SW 1271 (cell line): ENCODE measurements at places on chromosomes 11 and 22.

DNA sequence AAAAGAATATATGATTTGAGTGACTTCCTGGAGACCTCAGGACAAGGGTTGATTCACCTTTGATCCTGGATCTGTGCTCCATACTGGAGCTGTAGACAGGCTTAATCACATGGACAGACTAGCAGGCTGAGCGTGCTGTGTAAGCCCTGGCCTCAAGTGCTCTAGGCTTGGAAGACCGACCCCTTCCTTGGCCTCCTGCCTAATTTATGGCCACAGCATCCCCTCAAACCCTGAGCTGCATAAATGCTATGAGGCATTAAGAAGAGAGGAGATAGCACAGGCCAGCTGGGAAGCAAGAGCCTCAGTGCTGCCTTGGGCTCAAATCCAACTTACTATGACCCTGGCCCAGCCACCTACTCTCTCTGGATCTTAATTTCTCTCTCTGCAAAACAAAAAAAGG lies 385.1 kb downstream of the BUD13 start:
- no peak for DNase-seq

GRCh38 chr11:2554338-2555207 lies 109.8 kb downstream of the KCNQ1 start:
- DNase-seq = no peak

DNA sequence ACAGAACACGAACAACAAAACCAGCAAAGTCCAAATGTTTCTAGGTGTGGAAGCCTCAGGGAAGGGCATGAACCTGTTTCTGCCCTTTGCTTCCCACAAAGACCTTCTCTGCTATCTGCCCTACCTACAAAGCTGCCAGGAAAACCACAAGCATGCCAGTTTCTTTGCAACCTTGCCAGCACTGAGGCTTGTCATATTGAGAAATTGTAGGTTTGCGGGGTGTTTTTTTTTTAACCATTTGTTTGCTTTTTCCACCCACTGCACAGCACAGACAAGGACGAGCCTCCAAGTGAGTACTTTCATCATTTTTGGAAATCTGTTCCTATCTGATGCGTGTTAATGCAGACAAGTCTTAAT lies 12.8 kb downstream of the PARVG start:
- DNase-seq = no peak

DNA sequence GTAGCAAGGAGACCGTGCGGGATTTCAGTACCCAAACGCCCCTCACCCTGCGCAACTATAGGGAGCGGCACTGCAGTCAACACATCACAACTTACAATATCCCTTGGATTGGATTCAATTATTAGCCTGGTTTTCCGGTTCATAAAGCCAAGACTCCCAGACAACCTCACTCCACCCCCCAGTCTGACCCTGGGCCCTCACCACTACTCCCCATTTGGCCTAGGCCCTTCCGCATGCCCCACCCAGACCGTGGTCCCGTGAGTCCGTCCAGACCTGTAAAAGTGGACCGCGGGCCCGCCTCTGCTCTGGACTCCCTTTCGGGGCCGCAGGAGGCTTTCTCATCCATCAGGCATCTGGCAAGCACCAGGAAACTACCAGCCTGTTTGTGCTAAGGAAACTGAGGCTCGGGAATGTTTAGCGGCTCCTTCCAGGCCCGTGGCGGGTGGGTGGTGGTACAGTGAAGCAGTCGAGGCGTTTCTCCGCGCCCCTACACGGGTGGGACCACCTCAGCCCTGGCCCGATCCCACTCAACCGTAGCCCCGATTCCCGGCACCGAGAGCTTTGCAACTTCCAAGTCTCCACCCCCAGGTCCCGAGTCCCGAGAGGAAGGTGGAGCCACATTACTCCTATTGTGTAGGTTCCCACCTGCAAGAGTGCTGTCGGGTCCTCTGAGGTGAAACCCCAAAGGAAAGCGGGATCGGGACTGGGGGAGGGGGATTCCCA lies 679 bp upstream of the DPP3 start:
- DNase-seq = peak; percentile 82

GRCh38 chr11:468493-468892 lies 18.4 kb downstream of the PTDSS2 start:
- DNase-seq = no peak

GRCh38 chr11:60871378-60872061 lies 4.2 kb downstream of the ZP1 start:
- no peak for DNase-seq

- no peak for DNase-seq
These were observed 48.4 kb upstream of the MICAL2 start for GRCh38 chr11:12061851-12062560.

- DNase-seq = no peak
These were observed 33.4 kb upstream of the GLYATL1 start for GRCh38 chr11:58905721-58906547.

- DNase-seq = no peak
These were observed 42.1 kb upstream of the ALX4 start for GRCh38 chr11:44351898-44352498.

DNA sequence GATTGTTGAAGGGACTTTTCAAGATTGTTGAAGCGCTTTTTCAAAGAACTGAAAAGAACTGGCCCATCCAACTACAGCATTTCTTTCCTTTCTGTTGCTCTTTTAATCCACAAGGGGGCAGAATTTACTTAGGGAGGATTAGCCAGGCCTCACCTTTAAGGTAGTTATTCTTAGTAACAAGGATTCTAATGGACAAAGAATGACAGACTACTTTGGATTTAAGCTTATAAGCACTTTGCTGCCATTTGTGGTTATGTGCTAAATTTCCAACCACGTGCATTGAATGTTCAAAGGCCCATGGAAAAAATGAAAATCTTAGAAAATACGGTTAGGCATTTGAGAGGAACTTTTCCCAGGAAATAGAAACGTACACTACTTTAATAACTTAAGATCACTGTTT lies 49.5 kb upstream of the HSPA8 start:
- peak; percentile 55 for DNase-seq

DNA sequence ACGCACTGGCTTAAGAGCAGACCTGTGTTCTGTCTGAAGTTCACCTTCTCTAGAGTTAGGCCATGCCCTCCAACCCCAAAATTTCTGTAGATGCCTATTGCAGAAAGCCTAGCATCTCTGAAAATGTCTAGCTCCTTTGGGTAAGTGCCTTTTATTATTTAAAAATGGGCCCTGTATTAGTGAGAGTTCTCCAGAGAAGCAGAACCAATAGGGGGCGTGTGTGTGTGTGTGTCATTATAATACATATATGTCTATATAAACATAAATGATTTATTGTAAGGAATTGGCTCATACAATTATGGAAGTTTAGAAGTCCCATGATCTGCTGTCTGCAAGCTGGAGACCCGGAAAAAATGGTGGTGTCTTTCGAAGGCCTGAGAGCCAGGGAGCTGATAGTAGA lies 144.7 kb downstream of the TTC17 start:
- no peak for DNase-seq

DNA sequence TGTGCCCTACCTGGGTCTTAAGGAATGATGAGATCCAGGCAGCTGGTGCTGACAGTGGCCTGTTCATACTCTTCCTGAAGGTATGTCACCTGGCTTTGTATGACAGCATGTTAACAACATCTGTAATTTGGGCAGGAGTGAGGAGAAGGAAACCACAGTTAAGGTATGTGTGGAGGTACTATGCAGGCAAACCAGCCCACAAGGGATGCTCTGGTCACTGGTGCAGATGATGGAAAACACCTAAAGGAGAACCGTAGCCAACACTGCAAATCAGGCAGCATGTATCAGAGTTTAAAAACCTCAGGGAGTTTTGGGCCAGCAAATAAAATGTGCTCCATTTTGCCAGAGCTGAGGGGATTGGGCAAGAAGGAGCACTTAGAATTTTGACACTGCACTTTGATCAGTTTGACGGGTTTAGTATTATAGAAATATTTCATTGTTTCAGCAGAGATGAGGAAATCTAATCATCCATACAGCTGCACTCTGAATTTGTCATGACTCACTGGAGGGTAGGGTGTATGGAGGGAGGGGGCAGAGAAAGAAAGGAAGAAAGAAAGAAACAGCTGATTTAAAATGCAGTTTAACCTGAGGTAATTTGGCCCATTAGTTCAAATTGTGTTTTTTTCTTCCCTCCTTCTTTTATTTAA lies 260.9 kb downstream of the KIRREL3 start:
- no peak for DNase-seq

- no peak for DNase-seq
These were observed 65.3 kb upstream of the TENM4 start for GRCh38 chr11:79506124-79506523.

- no peak for DNase-seq
These were observed 9.2 kb upstream of the RAB1B start for GRCh38 chr11:66259225-66259624.

GRCh38 chr11:122797651-122798050 lies 40.6 kb upstream of the CRTAM start:
- no peak for DNase-seq

- no peak for DNase-seq
These were observed 364.6 kb downstream of the AASDHPPT start for GRCh38 chr11:106442032-106442431.

DNA sequence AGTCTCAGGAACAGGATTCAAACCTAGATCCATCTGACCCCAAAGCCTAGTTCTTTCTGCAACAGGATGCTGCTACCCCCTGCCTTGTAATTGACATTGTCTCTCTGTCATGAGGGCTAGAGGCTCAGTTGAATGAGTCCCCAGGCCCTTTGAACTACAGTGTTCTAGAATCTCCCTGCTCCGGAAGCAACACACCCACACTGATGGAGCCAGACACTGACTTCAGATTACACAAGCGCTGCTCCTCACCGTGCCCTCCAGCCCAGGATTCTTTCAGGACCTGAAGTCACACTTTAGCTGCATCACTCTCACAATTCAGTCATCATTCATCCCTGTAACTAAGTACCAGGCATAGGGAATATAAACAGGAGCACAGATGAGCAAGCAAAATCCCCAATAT lies 69.6 kb downstream of the RAB30 start:
- DNase-seq = no peak

DNA sequence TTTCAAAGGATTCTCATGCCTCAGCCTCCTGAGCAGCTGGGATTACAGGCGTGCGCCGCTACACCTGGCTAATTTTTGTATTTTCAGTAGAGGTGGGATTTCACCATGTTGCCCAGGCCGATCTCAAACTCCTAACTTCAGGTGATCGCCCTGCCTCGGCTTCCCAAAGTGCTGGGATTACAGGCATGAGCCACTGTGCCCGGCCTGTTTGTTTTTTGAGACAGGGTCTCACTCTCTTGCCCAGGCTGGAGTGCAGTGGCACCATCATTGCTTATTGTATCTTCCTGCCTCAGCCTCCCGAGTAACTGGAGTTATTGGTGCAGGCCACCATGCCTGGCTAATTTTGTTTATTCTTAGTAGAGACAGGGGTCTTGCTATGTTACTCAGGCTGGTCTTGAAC lies 8.1 kb downstream of the FADS2 start:
- DNase-seq = no peak

DNA sequence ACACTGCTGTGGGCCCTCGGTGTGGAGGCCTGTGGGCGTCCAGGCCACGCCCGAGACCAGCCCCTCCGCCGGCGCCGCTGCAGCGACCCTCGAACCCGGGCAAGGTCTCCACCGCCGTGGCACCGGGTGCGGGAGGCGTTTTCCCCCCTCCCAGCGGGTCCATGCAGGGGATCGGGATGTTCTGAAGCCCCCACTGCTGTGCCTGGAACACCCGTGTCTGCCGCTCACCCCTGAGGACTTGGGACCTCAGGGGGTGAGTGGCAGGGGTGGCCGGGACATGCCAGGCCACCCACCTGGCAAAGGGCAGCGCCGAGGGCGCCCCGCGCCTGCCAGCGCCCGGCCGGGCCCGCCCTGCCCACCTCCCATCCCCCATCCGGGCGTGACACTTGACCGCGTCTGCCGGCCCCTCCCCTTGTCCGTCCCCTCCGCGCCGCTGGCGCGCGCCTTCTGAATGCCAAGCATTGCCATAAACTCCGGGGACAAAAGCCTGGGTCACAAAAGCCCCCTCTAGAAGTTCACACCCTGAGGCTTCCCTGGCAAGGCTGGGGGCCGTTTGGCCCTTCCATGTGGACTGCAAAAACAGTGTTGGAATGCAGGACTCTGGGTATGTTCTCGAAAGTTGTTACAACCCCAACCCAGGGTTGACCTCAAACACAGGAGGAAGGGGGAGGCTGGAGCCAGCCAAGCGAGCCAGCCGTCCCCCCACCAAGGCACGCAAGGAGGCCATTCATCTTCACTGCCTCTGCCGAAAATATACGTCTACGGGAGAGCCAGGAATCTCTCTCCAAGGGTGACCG lies 819 bp upstream of the KCNQ1OT1 start:
- DNase-seq = no peak

DNA sequence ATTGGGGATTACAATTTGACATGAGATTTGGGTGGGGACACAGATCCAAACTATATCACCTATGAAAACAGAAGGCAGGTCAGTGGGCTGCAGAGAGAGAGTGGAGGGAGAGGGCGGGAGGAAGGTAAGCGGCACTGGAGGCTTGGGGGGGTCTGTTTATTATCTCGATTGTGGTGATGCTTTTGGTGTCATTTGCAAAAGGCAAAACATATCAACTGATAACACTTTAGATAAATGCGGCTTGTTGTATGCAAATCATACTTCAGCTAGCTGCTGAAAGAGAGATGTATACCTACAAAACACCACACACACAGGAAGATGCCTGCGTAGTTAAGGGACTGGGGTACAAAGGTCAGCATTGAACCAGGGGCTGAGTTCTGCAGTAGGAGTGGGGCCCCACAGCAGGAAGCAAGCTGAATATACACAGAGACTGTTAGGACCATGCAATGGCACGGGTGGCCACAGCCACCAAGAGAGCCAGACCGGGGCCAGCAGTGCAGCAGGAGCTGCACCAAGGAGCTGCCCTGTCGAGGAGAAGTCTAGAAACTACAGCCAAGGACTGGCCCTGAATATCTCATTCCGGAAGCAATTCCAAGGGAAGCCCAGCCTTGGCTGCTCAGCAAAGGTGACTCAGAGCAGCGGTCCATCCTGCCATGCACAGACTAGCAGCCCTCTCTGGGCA lies 23.8 kb upstream of the TOLLIP start:
- DNase-seq = no peak

GRCh38 chr11:44608651-44608990 lies 43.2 kb downstream of the CD82 start:
- DNase-seq = no peak

DNA sequence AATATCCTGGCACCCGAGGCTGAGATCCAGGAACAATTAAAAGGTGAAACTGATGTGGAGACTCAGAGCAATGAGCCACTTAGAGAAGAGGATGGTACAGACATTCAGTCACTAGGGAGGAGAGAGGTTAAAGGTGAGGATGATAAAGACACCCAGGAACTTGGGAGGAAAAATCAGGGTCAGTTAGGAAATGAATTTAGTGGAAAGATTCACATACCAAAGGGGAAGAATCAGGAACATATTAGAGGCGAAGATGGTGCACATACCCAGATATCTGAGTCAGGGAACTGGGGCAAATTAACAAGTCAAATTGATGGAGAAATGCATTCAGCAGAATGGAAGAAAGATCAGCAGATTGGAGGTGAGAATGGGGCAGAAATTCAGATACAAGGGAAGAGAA lies 4.1 kb upstream of the MEI1 start:
- DNase-seq = no peak

DNA sequence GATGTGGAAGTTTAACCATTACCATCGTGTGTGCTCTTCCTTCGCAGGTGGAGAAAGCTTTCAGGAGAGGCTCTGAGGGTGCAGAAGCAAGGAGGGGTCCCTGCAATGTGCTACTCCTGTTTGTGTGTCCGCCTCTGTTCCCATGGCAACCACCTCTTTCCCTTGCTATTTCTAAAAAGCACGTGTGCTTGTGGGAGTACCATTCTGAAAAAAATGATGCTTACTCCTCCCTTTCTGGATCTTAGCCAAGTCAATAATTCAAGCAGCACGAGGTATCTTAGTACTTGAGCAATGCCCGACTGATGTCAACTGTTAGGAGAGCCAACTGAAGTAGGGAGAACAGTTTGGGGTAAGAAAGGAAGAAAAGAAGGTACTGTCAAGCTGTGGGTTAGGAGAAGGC lies 628.7 kb downstream of the NTM start:
- no peak for DNase-seq

- DNase-seq = no peak
These were observed 1419.8 kb upstream of the TENM4 start for GRCh38 chr11:80860632-80861031.
